ENCODE measurements at places on chromosomes 3 and 15.

- peak; percentile 75 for DNase-seq
Observed at GRCh38 chr15:47523681-47524475, 193.4 kb upstream of the SEMA6D start.

GRCh38 chr3:28139288-28139687 lies 102.1 kb upstream of the CMC1 start:
- DNase-seq, result no peak

- no peak for DNase-seq
Observed at GRCh38 chr15:101641894-101642293, 10.3 kb downstream of the TM2D3 start.

GRCh38 chr3:30871720-30872119 lies 22.7 kb downstream of the GADL1 start:
- no peak for DNase-seq

- no peak for DNase-seq
Observed at GRCh38 chr15:99413955-99414754, 151.6 kb upstream of the MEF2A start.

DNA sequence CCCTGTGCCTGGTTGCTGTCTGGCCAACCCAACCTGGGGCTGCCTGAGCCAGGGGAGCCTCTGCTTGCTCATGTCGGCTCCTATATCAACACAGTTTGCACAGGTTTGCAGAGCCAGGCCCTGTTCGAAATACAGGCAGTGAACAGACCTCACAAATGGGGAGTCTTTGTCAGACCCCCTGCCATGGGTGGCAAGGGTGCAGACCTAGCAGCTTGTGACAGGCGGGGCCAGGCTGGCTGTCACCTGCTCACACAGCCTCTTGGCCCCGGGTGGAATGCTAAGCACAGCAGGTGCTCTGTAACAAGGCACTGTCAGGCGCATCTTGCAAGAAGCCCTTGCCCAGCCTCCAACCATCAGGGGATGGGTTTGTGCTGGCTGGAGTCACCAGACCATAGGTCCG lies 47.3 kb downstream of the BDH1 start:
- DNase-seq, result no peak

DNA sequence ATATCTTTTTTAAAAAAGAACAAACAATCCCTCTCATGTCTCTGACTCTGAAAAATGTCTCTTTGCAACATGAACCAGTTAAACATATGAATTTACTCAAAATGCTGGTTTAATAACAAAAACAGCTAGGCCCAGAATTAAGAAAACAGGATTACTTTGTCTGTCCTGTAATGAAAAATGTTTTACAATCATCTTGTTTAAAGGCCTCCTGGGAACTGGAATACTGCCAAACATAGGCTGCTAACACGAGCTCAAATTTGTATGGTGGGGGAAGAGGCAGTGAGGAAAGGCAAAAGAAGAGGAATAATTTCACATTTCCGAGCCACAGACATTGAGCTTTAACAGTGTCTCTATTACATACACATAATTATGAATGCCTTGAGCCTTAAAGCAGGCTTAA lies 61.7 kb upstream of the PPIB start:
- peak; percentile 4 for DNase-seq

DNA sequence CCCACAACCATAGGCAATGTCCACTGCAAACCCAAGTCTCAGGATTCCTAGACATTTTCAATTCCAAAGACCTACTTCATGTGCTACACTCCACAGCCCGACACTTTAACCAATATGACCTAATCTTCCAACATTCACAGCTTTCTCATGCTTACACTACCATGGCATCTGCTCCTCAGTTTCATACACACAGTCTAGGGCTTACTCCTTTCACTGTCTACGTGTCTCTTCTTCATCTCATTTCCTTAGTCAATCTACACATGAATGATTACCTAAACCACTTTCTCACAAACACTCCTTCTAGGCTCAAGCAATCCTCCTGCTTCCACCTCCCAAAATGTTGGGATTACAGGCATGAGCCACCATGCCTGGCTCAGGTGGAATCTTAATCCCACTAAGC lies 106.3 kb downstream of the STAG1 start:
- no peak for DNase-seq

DNA sequence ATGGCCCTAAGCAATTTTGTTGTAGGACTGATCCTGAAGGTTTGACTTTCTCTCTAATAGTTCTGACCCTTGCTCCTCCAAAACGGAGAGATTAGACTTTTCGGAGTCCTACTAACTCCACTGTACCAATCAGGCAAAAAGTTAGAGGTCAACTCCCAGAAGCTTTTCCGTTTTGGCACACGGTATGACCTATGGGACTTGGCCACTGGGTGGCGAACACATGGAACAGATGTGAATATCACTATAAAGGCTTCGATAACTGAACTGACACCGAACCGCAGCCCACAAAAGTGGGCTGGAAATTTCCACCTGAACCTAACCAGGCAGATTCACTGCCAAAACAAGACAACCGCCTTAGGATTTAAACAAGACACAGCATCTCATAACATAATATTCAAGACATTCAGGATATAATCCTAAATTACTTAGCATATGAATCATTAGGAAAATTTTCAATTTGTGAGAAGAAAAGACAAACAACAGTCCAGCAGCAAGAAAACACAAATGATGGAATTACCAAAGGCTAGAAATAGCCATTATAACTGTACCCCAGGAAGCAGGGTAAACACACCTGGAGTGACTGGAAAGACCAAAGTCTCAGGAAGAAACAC lies 12.2 kb upstream of the TM2D3 start:
- no peak for DNase-seq

- no peak for DNase-seq
Observed at GRCh38 chr15:62828364-62828763, 214.2 kb upstream of the TPM1 start.

GRCh38 chr15:55619783-55620182 lies 31.6 kb upstream of the PYGO1 start:
- no peak for DNase-seq

- DNase-seq, result no peak
Observed at GRCh38 chr3:68033867-68034266, 379.5 kb upstream of the SUCLG2 start.

GRCh38 chr15:92283813-92284212 lies 109.9 kb upstream of the ST8SIA2 start:
- DNase-seq, result no peak

Data from NCI-H2029 treated with DMSO at 0.1 percent for 48 hours (cell line).